Ureter (tissue), 1 donor: ENCODE measurements at places on chromosomes 11 and 22. TPM values are rescaled to one million over a fixed set of nuclear protein-coding genes. Genes with fewer than 3 reads are reported as not detected.
A peak's percentile ranks its signal among the peaks of the same experiment; 100 is the strongest.

- no peak for DNase-seq
Observed at GRCh38 chr11:16923987-16924386, 90.2 kb downstream of the PLEKHA7 start.

DNA sequence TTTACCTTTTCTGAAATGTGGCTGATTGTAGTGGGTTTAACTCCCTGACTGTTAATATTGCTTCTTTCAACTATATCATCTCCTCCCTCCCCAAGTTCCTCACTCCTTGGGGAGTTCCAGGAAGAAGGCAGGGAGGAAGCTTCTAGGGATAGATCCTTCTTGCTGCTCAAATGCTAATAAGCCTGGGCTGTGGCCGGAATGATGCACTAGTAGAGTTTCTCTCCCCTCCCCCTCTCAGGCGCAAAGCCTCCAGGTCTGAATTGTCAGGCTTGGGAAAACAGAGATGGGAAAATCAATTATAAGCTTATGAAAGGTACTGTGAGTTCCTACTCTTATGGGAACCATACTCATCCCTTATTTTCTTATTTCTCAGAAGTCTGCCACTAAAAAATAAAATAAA is 30.8 kb downstream of the FEZ1 start:
- no peak for DNase-seq

DNA sequence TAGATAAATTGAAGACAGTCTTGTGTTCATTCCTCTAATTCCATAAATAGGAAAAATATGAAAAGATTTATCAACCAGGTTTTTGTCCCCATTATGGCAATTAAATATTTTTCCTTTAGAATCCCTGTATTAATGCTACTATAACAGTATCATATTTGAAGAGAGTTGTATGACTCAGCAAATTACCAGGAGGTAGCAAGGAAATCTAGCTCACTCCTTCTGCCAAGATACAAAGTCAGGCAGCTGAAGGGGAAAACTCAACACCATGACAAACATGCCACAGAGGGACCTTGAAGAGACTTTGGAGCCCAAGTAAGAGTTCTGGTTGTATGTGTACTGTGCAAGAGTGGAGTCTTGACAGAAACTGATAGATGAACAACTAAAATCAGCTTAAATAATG is 143.3 kb downstream of the GUCY1A2 start:
- DNase-seq = no peak

GRCh38 chr11:66101066-66101464 is 31.0 kb downstream of the PACS1 start:
- DNase-seq = no peak

DNA sequence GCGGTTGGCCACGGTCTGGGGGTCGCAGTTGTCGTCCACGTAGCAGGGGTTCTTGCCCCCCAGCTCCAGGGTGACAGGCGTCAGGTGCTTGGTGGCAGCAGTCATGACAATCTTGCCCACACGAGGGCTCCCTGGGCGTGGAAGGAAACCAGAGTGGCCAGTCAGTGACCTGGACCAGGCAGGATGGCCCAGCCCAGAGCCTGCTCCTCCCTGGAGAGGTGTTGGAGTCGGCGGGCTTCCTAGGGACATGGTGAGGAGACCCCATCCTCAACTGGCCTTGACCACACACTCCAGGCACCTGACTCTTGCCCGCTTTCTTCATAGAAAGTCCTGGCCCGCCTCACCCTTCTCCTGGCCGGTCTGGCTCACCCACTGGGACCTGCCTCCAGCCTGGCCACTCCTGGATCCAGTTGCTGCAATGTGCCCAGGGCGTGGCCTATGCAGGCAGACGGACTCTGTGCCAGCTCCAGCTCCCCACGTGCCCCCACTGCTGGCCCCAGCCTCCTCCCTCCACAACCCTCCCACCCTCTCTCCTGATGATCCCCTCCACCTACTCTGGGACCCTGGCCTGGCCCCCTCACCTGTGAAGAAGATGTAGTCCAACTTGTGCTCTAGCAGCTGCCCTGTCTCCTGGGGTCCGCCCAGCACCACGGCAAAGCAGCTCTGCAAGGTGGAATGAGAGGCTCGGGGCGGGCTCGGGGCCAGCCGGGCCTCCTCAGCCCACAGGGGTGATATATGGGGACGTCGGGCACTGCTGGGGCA is 8.7 kb downstream of the ALDH3B2 start:
- DNase-seq = no peak

DNA sequence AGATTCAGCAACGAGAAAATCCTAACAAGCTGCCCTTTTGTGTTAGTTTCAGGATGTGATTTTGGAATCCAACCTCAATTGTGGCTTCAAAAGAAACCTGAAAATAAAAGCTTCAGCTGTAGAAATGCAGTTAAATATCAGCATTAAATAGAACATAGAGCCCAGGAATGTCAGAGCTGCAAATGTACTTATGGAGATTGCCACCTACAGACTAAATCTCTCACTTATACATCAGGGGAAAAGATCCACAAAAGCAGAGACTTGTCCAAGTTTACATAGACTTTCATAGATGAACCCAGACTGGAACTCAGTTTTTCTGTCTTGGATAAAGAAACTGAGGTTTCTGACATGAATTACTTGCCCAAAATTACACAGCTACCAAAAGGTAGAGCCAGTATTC is 446.6 kb downstream of the DLG2 start:
- no peak for DNase-seq

- no peak for DNase-seq
Observed at GRCh38 chr11:64070314-64070681, 34.6 kb downstream of the FLRT1 start.

GRCh38 chr11:103109818-103110388 is 677 bp downstream of the DYNC2H1 start:
- no peak for DNase-seq

- no peak for DNase-seq
Observed at GRCh38 chr22:43995798-43996169, 28.3 kb upstream of the PARVB start.

- DNase-seq = no peak
Observed at GRCh38 chr22:39808081-39808480, 85.5 kb downstream of the ENTHD1 start.

DNA sequence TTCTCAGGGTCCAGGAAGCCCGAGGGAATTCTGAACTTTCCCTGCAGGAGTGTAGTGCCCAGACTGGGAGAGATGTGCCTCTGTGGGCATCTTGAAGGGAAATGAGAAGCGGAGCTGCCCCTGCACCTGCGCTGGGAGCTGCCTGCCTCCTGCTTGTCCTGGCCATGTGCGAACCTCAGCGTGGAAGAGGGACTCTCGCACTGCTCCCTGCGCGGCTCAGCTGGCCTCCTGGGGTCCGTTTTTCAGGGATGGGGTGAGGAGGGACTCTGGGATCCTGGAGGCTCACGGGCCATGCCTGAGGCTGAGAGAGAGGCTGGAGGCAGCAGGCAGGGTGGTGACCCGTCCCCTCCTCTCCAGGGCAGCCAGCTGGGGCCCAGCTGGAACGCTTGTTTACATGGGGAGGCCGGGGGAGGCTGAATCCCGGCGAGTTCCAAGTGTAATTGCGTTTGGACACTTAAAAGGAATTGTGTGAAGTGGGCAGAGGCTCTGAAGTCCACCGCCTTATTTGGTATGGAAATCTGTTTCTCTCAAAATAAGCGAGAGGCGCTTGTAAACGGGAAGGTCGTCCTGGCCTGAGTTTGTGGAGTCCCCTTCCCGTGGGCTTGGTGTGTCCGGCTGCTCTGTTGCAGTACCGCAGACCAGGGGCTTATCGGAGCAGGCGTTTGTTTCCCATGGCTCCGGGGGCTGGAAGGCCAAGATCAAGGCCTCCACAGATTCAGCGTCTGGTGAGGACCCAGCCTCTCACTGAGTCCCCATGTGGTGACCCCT is 1.2 kb upstream of the MRGPRF start:
- peak; percentile 84 for DNase-seq

- no peak for DNase-seq
Observed at GRCh38 chr11:30358536-30358935, 35.6 kb downstream of the ARL14EP start.

- no peak for DNase-seq
Observed at GRCh38 chr11:10631761-10632160, 61.8 kb downstream of the IRAG1 start.

- DNase-seq = no peak
Observed at GRCh38 chr11:67023957-67024353, 1.0 kb downstream of the SYT12 start.

GRCh38 chr22:17827466-17827865 is 53.2 kb upstream of the BID start:
- no peak for DNase-seq

Gene SYT8
- 159 TPM for total RNA-seq

Gene HYLS1
- total RNA-seq = 2.7 TPM

Gene RBM4
- 176 TPM for total RNA-seq
